Neural crest cell (in vitro differentiated cells): ENCODE measurements at places on chromosomes 6 and 20. TPM values are rescaled to one million over a fixed set of nuclear protein-coding genes. Genes with fewer than 3 reads are reported as not detected.

- no peak for DNase-seq
Observed at GRCh38 chr6:10310826-10311225, 104.0 kb downstream of the TFAP2A start.

- DNase-seq, result peak; percentile 36
Observed at GRCh38 chr6:160348223-160349019, at the start of gene SLC22A3. Gene SLC22A3, plus strand, starts transcription at chr6:160348378. Its CDS starts 42 bp downstream, at chr6:160348420.

GRCh38 chr20:35510951-35511735 is 18.3 kb downstream of the C20orf173 start:
- no peak for DNase-seq

- DNase-seq, result peak; percentile 82
Observed at GRCh38 chr6:26156105-26156849, 69.0 kb downstream of the HFE start.

DNA sequence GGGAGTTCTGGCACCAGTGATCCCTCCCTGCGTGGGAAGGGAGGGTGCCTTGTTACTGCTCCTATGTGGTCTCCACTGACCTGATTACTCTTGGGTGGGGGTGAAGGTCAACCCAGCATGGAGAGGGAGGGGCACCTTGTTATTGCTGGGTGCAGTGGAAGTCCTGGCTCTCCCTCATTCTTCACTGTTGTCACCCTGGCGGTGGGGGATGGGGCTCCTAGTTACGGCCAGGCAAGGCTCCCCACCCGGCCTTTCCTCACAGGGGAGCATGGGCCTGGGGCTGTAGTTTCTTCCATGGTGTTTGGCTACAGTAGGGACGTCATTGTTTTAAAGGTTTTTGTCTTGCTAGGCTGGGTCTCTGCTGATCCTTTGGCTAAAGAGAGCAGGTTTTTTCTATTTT is 40.8 kb downstream of the PACSIN1 start:
- no peak for DNase-seq

ANGPT4 gene
- total RNA-seq, result 0.07 TPM in 1 of 2 replicates, not detected in the other

- no peak for DNase-seq
Observed at GRCh38 chr6:36216559-36216958, 20.0 kb downstream of the BRPF3 start.

HDGFL1 gene
- total RNA-seq, result not detected in 2 replicates

DNA sequence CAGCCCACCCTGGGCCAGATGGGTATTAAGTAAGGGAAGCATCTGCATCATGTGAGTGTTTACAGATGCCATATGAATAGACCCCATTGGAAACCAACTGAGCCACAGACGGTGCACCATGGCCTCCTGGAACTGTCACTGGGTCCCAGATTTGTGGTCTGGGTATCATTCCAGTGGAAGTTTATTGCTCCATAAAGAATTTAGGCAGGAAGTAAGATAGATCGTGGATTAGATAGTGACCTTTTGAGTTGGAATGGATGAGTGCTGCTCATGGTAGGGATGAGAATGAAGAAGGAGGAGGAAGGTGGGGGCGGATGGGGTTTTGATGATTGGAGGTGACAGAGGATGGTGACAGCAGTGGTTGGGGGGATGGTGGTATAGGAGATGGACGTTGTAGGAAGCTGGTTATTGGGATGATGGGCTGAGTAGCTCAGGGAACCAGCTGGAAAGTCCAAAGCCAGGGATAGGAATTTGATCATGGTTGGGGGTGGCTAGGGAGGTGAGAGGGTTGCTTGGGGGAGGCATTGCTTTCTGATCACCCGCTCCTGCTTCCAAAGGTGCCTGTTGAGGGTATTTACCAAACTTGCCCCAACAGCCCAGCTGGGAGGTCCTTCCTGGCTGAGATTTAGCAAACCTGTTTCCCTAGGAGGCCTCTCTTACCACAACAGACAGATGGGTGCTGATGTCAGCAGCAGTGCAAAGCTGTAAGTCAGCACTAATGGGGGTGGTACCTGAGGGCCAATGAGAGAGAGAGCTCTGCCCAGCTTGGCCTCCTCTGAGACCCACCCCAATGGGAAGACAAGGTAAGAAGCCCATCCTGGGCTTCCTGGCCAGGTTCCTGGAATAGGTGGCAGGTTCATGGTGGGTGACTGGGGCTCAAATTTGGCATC is 78.0 kb downstream of the VEGFA start:
- no peak for DNase-seq

GRCh38 chr20:39849171-39849570 is 839.9 kb downstream of the MAFB start:
- no peak for DNase-seq

DNA sequence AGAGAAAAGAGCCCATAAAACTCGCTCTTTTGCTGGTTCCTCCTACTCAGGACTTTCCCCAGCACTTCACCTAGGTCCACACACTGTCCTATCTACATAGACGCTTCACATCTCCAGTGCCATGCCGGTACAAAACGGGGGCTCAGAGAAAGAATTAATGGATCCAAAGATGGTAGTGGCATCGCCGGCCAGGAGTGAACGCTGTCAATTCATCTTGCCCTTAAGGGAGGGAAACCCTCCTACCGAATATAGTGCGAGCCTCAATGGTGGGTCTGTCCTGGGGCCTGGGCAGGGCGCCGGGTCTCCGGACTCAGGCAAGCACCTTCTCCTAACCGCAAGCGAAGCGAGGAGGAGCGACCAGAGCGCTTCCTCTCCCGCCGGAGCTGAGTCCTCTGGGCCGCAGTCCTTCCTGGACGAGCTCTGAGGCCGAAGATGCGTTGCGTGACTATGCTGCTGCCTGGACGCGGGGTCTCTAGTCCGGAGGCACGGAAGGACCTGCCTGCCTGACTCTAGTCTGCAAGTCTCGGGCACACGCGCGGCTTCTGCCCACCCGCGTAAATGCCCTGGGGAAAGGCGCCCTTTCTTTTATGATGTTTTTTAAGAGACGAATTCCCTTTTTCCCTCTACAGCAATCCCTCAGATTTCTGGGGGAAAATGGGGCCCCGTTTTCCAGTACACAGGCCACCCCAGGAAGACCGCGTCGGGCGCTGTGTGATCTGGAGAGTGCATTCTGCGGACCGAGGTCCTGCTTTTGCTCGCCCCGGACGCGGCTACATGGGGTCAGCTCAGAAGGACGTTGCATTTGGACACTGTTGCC is 100.1 kb upstream of the PRDM1 start:
- DNase-seq, result peak; percentile 16

- no peak for DNase-seq
Observed at GRCh38 chr6:40394381-40394780, 192.8 kb downstream of the LRFN2 start.

PRR18 gene
- total RNA-seq, result 0.16 and 0.35 TPM in 2 replicates

ARMC2 gene
- 10.0 and 10.1 TPM in 2 replicates for total RNA-seq

DNA sequence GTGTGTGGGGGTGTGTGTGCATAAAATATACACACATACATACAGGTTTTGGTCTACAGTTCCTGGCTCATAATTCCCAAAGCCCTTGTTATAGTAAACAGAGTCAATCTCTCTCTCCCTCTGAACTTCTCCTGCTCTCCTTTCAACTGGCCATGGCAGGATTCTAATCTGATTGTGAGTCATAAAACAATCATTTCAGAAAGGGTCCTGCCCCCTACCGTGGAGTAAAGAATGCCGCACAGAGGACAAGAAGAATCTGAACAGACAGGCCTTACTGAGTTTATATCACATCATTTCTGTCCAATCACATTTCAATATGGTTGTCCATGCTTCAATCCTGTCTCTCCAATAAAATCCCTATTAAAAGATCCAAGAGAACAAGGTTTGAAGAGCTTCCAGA is 416.9 kb downstream of the FRK start:
- DNase-seq, result no peak
